ENCODE measurements at places on chromosomes 3 and 15. TPM values are rescaled to one million over a fixed set of nuclear protein-coding genes. Genes with fewer than 3 reads are reported as not detected.

- DNase-seq: no peak
Observed at GRCh38 chr3:46998121-46998851, 18.8 kb downstream of the NBEAL2 start.

DNA sequence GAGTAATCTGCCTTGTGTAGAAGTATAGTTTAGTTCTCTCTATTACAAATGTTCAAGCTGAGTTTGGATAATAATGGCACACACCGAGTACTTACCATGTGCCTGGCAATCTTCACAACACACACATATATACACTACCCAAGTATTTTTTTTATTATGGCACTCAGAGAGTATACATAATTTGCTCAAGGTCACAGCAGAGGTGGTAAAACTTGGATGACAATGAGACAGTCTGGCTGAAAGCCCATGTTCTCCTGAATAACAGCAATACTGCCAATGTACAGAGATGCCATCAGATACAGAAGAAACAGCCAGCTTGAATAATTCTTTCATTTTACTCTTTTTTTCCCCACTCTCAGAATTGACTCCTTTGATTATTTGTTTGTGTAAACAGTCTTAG lies 460.0 kb downstream of the CNTN6 start:
- DNase-seq: no peak

DNA sequence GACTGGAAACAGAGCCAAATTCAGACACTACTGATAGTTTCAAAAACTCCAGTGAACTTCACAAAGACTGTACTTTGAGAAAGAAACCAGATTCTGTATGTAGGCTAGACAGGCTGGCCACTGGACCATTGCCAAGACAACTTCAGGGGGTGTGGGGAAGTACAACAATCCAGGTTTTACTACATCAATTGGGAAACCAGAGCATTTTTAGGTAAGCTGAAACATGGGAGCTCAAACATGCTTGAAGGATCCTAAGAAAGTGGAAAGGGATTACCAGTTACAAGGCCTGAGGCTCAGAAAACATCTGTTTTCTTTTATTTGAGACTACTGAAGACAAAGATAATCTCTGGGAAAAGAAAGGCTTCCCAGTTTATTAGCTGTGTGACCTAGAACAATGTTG lies 26.9 kb upstream of the ZNF280D start:
- DNase-seq: no peak

DNA sequence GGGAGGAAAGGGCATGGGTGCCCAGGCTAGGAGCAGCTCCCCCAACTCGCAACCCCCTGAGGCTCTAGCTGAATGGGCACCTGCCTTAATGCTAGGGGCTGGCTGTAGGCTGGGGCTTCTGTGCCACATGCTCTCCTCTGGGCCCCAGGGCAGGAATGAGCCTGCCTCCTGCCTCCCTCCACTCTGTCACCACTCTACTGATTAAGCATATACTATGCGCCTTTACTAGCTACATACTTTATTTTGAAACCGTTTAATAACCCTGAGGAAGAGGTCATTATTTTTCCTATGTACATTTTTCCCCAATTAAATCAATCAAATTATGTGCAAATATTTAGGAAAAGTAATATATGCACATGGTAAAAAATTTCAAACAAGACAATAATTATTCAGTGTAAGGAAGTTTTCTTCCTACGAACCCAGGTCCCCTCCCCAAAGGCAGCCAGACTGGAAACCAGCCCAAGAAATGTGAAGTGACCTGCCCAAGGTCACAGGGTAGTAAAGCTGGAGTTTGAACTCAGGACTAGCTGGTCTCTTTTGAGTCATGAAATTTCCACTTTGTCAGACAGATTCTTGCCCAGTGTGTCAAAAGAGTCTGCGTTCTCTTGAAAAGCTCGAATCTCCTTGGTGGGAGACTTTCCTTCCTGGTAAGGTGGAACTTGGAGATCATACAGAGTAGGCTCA lies 122.5 kb downstream of the DNAJB8 start:
- no peak for DNase-seq

- DNase-seq: no peak
Observed at GRCh38 chr3:142542054-142542453, 36.5 kb downstream of the ATR start.

GRCh38 chr15:56943403-56943802 lies 25.0 kb downstream of the TCF12 start:
- no peak for DNase-seq

GRCh38 chr3:34174740-34175139 lies 376.3 kb downstream of the PDCD6IP start:
- DNase-seq: no peak

DNA sequence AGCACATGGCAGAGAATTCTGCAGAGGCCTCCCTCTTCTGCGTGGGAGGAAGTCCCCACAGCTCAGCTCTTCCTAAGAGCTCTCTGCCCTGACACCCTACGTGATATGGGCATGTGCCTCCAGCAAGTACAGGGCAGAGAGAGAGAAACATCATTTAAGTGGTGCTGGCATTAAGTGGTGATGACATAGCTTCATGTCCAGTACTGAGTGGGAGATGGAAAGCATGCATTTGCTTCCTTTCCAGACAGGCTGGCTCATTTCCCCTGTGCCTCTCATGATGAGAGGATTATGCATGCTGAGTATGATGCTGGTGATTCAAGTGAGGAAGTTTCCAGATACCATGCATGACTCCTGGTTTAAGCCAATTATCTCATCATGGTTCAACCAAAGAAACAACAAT lies 26.9 kb downstream of the BFSP2 start:
- no peak for DNase-seq

DNA sequence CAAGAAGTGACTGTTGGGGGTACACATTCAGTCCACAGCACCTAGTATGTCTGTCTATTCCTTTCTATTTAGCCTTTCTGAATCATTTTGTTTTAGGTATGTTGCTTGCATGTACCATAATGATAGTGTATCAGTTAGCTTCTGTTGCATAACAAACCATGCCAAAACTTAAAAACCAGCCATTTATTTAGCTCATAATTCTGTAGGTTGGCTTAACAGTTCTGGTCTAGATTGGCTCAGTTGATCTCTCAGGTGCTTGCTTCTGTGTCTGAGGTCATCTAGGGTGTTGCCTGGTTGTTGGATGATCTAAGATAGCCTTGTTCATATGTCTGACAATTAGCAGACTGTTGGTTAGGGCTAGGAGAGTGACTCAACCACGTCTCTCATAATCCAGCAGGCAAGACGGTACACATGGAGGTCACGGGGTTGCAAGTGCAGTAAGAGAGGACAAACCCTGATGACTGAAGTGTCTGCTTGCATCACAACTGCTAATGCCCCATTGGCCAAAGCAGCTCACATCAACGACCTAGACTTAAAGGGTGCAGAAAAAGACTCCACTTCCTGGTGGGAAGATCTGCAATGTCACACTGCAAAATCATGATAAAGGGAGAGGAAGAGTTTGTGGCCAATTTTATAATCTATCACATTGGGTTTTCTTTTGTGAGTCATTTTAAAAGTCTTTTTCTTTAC lies 6.8 kb upstream of the PDCD6IP start:
- DNase-seq: no peak

- DNase-seq: peak; percentile 57
Observed at GRCh38 chr15:75694241-75695182, 18.1 kb downstream of the CSPG4 start.

DNA sequence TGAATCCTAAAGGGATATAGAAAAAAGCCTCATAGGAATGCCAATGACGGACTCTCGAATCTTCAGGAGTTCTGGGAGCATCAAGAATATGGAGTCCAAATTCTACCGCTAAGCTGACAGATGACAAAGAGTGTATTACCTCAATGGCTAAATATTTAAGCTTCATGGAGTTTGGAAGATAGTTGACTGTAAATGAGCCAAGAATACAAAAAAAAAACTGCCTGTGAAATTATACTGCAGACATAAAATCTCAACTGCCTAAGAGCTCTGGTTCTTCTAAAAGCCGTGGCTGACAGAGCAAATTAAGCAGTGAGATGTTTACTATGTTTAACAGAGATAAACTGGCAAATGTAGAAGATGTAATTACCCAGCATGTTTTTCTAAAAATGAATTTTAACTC lies 140.0 kb downstream of the GADL1 start:
- no peak for DNase-seq

DNA sequence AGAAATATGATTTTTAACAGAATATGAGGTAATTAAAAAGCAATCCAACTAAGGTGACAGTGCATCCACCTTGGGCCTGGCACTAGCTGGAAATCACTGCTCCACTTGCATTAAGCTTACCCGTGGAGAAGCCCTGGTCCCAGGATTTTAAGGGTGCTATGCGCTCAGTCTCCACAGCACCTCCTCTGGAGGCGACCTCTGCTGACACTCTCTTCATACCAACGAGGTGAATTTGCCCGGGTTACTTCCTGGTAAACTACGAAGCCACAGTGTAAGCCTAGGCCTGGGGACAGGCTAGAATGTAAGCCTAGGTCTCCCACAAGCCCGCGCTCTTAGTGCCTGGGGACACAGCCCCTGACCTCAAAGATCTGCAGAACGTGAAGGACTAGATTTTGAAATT lies 793 bp downstream of the APOD start:
- no peak for DNase-seq

DNA sequence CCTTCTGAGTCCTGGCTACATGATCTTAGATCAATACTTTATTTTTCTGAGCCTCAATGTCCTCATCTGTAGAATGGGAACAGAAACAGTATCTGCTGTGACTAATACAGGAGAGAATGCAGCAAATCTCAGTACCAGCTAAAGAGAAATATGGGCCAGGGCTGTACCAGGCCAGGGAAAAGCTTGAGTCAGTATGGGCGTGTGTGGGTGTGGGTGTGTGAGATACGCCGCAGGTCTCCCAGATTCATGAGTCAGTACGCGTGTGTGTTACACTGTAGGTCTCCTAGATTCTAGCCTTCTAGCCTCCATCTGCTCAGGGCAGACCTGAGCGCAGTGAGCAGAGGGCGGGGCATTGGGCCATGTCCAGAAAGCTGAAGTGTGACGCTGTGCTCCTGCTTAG lies 15.2 kb downstream of the GNAI2 start:
- peak; percentile 59 for DNase-seq

DNA sequence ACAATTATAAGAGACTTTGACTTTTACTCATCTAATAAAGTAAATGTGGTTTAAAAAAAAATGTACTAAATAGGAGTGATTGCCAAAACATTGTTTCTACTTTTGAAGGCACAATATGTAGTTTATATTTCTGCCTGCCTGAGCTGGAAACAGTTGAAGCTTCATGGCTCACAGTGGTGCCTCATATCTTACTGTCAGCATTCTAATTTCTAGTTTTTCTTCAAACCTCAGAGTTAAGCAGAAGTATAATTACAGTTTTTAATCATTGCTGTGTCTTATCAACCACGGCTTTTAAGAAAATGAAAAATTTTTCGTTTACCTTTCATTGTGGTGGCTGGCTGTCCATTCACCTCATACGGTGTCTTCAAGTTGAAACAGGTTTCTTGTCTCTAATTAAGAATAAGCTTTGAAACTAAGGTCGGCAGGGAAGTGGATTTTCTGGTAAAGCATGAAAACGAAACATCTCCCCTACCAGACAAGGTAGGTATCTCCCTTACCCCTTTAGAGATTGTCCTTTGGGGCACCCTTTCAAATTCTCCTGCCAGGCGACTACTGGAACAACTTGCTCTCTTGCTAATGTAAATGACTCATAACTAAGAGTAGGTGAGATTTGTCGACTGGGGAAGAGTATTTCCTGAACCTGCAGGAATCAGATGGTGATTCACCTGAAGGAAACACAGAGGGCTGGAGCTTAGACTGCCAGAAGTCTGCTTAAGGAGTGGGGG lies at the start of gene GPR87:
Gene GPR87 (minus strand): TSS at position 554 of the 725 bp plus-strand sequence. CDS start 16,720 bp downstream, outside the sequence.
- no peak for DNase-seq

- no peak for DNase-seq
Observed at GRCh38 chr3:143812481-143812880, 35.8 kb downstream of the SLC9A9 start.

DNA sequence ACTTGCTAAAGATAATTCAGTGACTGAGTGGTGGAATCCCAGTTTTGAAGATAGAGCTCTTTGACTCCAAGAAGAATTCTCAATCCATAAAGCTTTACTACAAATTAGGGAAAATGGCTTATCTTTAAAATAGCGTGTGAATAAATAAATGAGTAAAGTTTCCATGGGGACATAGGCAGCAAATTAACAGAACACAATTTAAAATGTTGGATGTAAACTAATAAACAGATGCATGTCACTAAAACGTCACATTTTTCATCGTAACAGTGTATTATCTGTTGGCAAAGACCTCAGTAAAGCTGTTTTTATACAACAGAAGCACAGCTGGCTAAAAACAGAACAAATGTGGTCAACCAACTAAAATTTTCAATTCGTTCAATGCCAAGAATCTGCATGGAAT lies 913.9 kb upstream of the CFAP20DC start:
- no peak for DNase-seq

- no peak for DNase-seq
Observed at GRCh38 chr3:128488991-128489673, 3.9 kb downstream of the GATA2 start.

DNA sequence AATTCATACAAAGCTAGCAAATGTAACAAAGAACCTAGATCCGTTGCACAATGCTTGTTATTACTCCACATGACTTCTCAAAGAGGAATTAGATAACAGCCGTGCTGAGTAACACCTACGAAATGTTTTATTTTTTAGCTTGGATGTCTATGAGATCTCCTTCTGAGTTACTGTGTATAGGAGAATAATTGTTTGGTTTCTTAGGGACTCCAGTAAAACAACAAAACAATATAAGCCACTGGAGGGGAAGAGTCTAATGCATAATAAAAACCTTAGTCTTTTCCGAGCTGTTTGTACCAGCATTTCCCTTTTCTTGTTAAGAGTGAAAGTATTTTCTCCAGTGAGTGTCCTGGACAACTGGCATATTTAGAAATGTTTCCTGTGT lies 15.6 kb downstream of the SNAP23 start:
- DNase-seq: no peak

DNA sequence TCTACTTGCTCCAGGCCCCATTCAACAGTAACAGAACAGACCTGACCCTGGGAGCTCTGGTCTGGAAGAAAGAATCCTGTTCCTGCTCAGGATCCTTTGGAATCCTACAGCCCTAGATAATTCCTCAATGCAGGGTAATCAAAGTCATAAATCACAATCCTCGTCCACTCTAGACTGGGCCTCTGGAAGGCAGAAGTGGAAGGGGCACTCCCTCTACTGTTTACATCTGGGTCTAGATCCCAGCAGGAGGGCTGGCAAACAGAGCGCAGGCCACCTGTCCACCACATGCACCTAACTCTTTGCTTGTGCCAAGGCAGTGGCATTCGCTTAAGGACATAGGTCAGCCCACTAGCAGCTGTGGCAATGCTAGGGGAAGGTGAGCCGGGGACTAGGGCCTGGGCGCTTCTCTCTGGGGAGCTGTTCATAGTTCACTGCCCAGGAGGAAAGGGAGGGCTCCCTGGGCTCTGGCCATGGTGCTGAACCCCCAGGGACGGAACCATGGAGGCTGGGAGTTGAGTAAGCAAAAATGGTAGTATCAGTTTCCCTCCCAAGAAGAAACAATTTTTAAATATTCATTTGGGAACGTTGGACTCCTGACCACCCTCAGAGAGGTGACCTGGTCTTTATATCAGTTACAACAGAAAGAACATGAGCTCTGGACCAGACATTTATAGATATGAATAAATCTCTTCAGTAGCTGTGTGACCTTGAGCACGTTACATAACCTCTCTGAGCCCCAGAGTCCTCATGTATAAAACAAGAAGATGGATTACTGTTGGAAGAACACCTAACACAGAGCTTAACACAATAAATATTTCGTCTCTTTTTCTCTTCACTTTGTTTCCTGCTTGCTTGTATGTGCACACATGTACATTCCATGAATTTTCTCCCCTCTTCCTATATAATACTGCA lies 90.2 kb downstream of the NTRK3 start:
- DNase-seq: no peak

The GPR149 gene
- not detected for total RNA-seq

The PLA2G4E gene
- total RNA-seq: not detected

The DALRD3 gene
- total RNA-seq: 37.4 TPM

The PAQR9 gene
- total RNA-seq: not detected

The LIPC gene
- total RNA-seq: 0.04 TPM

The NR2E3 gene
- not detected for total RNA-seq

The ISG20 gene
- total RNA-seq: 8.0 TPM

The SLC22A14 gene
- total RNA-seq: 0.14 TPM

The CADM2 gene
- 0.07 TPM for total RNA-seq

Data from pulmonary artery endothelial cell (primary cell).